Stimulated activated naive B cell treated with anti-CD40 and anti-IgM and Interleukin-4, amounts not matched to agents 10 μg/mL and 1 μg/mL and 100 μg/mL, for 72 hours (primary cell): ENCODE measurements at places on chromosomes 3 and 15.

DNA sequence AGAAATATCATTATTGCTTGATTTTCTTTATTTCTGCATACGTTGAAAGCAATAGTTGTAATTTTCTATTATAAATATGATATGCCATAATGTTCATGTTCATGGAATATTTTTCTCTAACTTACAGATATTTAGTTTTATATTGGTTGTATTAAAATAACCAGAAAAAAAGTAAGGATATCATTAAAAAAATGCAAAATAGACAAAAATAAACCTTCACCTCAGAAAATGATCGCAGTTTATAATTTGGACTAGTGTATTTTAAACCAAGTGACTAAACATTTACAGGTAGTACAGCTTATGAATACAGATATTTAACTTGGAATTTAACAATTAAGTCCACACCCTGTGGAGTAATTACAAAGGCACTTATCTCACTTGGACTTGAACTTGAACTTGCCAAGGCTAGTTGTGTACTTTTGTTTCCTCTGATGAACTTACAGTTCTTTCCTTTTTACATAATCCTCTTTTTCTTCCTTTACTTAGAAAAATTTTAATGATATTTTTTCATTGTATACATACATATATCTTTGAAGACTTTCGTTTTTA is 156.7 kb downstream of the CHL1 start:
- no peak for DNase-seq

DNA sequence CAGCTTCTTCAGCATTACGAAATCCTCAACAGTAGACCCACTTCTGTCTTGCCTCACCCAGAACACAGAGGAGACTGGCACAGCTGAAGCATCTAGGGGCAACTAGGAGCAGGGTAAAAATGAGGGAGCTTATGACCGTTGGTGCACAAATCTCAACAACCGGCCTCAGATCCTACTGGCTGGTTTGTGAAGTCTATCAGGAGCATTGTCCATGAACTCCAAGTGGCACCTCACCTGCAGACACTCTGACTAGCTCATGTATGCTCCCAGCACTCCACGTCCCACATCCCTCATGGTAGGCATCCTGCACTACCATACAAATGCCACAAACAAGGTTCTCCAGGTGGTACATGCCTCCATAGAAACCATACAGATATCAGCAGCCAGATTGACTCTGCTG is 163.1 kb downstream of the TLE3 start:
- DNase-seq, result no peak

- DNase-seq, result no peak
Observed at GRCh38 chr15:71183063-71183462, 67.8 kb downstream of the THSD4 start.

GRCh38 chr3:54982807-54983206 is 54.9 kb upstream of the LRTM1 start:
- no peak for DNase-seq

DNA sequence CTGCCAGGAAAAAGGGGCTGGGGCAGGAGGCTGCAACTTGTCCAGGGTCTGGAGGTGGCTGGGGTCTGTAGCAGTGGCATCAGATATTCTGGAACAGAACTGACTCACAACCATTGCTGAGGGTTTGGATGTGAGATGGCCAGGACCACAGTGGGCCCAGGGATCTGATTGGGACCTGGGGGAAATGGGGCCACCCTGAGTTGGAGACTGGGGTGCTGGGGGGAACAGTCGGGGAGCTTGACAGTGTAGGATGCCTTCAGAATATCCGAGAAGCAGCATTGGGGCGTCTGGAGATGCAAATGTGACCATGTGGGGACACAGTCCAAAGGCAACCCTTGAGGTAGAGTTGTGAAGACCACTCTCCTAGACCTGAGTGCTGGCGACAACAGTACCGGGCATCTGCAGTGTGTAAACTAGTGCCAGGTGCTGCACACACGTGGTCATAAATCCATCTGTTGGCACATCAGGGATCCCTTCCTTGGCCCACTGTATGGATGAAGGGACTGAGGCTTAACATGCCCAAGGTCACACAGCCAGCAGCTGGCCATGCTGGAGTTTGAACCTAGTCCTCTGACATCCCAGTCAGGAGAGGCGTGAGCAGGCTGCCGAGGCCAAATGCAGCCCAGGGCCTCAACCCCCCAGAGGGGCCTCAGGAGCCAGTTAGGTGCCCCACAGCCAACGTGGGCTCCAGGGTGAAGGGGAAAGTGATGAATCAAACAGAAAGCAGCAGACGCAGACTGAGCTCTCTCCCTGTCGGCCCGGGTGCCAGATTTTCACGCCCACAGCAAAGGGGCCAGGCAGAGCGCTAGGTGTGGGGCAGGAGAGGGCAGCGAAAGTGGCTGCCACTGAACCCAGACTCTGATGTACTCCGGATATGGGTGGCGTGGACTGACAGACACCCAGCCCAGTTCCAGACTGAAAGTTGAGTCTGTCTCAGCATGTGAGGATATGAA is 18.8 kb downstream of the HEMK1 start:
- DNase-seq, result peak; percentile 82

- no peak for DNase-seq
Observed at GRCh38 chr3:40078590-40078989, 230.9 kb upstream of the EIF1B start.

DNA sequence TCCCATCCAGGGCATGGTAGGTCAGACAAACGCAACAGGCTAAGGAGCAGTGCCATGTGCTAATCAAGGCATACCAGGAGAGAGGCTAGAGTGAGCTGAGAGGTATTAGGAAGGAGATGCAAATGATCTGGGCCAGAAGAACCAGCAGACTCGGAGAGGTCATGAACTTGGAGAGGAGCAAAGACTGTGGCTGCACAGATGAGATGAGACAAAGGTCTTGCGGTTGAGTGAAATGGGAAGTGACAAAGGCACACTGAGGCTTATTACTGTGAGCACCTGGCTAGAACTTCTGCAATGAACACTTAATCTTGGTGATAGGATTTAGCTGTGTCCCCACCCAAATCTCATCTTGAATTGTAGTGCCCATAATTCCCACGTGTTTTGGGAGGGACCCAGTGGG is 380.2 kb downstream of the ULK4 start:
- DNase-seq, result peak; percentile 49

DNA sequence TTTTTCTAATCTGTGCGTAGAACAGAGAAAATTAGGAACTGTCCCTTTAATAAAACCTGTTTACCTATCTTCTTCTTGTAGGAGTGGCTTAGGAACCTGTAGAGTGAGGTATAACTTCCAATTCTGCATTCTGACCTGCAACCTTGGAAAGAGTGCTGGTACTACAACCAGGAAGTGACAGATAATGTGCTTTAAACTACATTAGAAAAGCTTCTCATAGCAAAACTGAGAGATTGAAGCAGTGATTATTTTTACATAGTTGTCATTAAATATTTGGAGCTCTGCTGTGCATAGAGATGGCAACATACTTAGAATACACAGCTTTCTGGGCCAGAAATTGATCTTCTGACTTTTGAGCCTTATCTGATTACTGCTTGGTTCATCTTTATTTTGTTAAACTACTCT is 50.4 kb upstream of the ZDHHC23 start:
- no peak for DNase-seq

GRCh38 chr15:75620058-75620820 is 5.3 kb downstream of the SNUPN start:
- DNase-seq, result no peak

- DNase-seq, result no peak
Observed at GRCh38 chr15:73346735-73347312, 21.9 kb downstream of the HCN4 start.

DNA sequence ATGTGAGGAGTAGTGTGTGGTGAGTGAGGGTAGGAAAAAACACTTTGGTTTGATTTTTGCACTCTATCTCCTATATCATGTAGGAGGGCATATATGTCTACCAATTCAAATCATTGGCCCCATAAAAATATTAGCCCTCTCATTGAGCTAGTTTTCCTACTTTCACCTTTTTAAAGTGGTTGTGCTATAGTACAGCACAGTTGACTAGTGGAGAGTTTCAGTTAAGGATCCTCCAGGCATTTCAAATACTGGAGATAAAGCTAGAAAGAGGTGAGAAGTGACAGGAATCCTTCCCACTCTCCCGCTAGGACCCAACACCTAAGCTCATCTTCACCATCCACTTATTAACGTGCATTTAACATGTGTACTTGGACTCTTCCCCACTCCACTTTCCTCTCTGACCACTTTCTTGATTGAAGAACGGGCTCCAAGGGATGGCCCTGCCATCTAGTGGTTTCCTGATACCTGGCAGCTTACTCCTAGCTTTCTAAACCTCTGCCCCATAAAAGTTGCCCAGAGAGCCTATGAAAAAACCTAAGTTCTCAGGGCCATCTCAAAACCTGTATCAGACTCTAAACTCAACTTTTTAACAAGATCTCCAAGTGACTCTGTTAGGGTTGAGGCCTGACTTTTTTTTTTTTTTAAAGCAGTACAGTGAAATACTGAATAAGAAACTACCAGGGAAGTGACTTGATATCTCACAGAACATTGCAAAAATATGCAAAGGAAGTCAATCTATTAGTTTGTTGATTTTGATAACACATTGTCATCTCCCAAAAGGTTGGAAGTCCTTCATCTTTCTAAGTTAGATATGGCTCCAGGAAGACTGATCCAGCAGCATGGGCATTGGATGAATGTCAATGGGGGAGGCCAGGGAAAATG is 17.9 kb downstream of the IL12A start:
- no peak for DNase-seq

GRCh38 chr15:65344914-65345275 is 32.9 kb downstream of the IGDCC3 start:
- no peak for DNase-seq

- DNase-seq, result no peak
Observed at GRCh38 chr15:66095871-66096687, 157.5 kb downstream of the MEGF11 start.

DNA sequence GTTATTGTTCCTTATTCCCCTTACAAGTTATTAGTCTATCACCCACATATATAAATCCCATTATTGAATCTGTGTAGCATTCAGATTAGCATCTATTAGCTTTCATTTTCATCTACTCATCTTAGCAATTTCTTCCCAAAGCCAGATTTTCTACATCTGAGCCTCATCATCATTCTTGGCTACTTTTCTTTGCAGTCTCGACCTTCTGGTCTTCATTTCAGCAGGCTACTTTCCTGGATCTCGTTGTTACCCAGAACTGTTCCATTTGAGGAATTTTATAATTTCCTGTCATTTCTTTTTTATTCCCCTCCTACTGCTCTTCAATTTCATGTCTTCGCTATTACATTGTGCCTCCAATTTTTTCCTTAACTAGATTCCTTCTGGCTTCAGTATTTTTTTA is 51.8 kb downstream of the SPRED1 start:
- no peak for DNase-seq

- DNase-seq, result no peak
Observed at GRCh38 chr15:63481105-63481810, 23.1 kb upstream of the USP3 start.

DNA sequence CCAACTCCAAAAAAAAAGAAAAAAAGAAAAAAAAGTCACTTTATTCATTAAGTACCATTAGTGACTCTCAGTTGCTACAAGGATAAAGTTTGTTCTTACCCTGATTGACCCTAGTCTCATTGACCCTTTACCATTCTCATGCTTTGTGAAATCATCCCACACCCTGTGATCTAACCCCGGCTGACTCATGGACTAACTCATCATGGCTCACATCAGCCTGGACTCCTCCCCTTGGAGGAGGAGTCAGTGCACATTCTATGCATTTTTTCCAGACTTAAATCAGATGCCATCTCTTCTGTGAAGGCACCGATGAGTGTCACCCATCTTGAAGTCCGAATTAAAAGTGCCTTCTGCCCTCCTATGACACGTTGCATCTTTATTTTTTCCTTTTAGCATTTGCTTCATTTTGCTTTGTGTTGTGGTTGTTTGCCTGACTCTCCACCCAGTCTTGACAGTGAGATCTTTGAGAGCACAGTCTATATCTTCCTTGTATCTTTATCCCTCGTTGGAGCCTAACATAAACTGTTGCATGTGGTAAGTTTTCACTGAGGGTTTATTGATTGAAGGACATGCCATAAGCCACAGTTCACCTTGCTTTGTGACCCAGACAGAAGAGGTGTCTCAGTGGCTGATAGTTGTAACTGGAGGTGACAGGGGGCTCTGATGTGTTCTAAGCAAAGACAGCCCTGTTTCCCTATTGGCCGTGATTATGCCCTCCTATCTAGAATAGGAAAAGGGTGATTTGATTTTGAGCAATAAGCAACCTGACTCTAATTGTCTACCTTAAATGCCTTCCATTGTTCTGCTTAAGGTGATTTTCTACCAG is 72.1 kb downstream of the IL1RAP start:
- DNase-seq, result no peak

- no peak for DNase-seq
Observed at GRCh38 chr3:29065211-29065785, 215.6 kb upstream of the RBMS3 start.

DNA sequence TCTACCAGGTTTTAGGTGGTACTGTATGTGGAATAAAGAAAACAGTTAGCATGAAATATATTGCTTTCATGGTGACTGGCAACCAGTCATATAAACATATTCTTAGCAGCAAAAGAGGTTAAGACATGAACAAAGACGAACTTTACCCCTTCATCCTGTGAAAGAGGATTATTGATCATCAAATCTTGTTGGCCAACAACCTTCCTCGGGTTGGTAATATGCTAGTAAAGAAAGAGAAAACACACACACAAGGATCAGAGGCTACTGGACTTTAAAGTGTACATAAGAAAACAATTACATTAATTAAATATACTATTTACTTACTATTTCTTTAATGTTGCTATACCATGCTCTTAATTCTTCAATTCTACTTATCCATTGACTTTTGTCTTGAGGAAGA is 337.9 kb downstream of the TBC1D5 start:
- DNase-seq, result no peak

DNA sequence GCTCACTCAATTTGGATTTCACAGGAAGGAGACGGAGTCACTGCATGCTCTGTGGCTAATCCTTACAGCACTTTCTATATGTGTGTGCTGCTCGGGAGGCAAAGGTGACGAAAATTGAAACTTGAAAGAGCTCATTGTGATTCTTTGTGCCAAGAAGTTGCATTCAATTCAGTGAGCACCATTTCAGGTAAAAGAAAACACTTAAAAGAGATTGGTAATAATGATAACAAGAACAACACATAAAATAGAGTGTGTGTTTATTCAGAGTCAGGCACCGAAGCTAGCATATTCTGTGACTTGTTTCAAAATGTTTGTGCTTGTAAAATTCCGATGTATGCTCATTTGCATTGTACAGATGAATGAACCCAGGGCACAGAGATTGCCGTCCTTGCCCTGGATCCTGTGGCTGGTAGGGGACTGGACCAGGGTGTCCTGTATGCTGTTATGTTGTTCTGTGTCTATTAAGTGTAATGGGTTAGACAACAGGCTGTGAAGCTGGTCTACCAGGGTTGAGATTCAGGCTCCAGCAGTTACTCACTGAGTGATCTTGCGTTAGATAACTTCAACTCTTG is 193.3 kb upstream of the PROK2 start:
- DNase-seq, result no peak
